ENCODE measurements at places on chromosomes 13 and 19.
A peak's percentile ranks its signal among the peaks of the same experiment; 100 is the strongest.

DNA sequence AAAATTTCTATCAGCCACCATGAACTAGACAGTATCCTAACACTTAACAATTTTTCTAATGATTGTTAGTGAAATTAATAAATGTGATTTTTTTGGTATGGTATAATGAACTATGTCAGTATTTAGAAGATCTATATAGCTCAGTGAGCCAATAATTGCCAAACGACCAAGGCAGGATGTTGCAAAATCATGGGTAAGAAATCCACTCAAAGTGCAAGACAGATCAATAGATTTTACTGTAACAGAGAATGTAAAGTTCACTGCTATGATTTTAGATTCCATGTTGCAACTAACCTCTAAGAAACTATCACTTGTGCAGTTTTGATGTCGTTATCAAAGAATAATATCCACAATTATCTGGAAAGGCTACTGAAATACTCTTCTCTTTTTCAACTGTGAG is 44.0 kb upstream of the MYCBP2 start:
- no peak for DNase-seq

DNA sequence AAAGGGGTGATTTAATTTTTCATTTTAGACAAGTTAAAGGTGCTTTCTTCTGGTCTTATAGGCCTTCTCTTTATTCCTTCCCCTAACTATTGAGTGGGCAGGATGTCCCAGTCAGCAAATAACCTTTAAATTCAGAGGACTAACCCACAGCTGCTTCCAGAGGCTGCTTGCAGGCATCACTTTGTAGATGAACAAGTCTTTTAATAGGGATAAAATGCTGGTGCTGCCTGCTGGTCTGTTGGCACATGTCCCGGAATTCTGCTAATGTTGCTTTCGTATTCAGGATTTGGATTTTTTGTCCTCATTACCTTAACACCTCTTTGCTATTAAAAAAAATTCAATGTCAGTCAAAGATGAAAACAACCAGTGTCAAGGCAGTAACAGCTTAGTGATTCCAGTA is 132.7 kb upstream of the KL start:
- DNase-seq: peak; percentile 50

- no peak for DNase-seq
Measured at GRCh38 chr13:112446867-112447266, 70.7 kb downstream of the SPACA7 start.

DNA sequence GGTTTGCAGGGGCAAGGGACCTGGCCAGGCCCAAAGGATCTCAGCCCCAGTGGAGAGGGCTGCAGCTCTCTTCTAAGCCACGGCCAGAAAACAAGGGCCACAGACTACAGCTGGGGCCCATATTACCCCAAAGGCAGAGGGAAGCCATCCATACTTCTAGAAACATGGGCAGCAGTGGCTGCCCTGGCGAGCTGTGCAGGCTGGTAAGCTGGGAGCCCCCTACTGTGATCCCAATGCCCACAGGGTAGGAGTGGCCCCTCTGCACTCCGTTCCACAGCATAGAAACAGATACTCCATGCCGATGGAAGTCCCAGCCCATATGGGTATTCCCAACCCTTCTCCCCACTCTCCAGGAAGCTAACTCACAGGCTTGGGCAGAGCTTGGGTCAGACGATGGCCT is 25.1 kb downstream of the VSTM2B start:
- no peak for DNase-seq

DNA sequence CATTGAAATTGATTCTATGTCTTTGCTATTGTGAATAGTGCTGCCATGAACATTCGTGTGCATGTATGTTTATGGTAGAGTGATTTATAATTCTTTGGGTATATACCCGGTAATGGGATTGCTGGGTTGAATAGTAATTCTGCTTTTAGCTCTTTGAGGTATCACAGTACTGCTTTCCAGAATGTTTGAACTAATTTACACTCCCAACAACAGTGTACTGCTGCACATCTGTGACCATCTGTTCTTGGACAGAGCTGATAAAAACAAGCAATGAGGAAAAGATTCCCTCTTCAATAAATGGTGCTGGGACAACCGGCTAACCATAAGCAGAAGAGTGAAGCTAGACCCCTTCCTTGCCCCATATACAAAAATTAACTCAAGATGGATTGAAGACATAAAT is 231.0 kb downstream of the MYO16 start:
- DNase-seq: no peak

- DNase-seq: no peak
Measured at GRCh38 chr13:72782717-72783116, 784 bp downstream of the PIBF1 start.

- no peak for DNase-seq
Measured at GRCh38 chr13:48181482-48182145, 51.4 kb upstream of the ITM2B start.

DNA sequence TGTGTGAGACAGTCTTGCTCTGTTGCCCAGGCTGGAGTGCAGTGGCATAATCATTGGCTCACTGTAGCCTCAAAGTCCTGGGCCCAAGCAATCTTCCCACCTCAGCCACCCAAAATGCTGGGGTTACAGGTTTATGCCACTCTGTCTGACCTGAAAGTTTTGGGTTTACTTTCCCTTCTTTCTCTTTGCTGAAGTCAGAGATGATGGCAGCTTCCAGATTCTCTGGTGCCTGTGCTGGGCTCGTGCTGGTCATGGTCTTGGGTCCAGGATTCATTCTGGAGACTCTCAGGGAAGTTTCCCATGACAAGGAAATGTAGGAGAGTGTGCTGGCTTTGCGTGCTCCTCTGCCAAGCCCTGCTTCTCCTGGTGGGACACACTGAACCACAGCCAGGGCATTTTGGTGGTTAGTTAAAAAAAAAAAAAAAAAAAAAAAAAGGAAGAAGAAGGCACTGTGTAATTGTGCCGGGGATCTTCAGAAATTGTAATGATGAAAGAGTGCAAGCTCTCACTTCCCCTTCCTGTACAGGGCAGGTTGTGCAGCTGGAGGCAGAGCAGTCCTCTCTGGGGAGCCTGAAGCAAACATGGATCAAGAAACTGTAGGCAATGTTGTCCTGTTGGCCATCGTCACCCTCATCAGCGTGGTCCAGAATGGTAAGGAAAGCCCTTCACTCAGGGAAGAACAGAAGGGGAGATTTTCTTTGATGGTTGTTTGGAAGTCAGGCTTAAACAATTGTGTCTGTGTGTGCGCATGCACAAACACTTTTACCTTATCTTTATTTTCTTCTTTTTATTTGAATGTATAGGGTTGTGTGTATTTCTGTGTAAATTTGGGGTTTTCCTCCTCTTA is at the start of gene ALOX5AP:
TSS of gene ALOX5AP (plus strand) at position 519 of the 847 bp plus-strand sequence. CDS start at position 582, 63 bp downstream.
- DNase-seq: no peak

DNA sequence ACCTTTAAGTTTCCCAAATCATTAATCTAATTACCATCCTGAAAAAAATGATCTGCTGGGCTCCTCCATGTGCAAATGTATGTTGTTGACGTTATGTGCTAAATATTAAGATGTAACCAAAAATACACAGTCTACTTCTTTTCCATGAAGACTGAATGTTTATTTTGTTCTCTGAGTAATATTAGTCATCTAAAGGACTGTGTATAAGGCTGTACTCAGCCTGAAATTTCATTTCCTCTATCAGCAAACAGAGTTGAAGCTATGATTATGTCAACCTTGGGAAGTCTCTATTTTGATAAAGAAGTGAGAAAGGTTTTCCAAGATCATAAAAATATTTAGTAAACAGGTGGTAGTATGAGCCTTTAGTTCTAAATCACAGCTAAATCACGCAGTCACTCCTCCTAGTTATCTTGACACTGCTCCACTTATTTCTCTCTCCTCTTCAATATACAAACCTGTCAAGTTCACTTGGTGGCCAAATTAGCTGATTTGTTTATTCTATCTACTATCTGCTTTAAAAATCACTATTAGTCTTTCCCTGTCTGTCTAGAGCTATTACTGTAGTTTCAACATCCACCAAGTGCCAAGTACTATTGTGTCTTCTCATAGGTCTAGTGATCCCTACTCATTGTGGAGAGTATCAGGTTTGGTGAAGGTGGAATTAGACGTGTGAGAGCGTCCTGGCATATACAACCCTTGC is 211.7 kb upstream of the STARD13 start:
- DNase-seq: peak; percentile 8

Measured in MCF 10A (cell line).